ENCODE measurements at places on chromosomes 5 and 9.

DNA sequence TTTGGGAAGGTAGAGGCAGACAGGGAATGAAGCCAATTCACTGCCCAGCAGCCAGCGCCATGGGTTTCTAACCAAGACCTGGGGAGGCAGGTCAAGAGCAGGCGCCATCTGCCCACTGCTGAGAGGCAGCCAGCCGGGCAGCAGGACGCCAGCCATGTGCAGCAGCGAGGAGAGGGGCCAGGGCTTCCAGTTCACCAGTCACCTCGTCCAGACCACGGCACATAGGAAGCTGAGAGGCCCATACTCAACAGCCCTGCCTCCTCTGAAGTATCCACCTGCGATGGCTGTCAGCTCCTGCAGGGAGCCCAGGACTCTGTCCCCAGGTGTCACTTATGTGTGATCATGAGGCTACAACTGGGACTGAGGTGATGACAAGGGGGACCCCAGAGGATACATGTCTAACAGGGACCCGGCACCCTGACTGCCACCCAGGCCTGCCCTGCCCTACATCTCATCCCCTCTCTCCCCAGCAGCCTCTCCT is 30.1 kb downstream of the IPPK start:
- DNase-seq, result no peak

DNA sequence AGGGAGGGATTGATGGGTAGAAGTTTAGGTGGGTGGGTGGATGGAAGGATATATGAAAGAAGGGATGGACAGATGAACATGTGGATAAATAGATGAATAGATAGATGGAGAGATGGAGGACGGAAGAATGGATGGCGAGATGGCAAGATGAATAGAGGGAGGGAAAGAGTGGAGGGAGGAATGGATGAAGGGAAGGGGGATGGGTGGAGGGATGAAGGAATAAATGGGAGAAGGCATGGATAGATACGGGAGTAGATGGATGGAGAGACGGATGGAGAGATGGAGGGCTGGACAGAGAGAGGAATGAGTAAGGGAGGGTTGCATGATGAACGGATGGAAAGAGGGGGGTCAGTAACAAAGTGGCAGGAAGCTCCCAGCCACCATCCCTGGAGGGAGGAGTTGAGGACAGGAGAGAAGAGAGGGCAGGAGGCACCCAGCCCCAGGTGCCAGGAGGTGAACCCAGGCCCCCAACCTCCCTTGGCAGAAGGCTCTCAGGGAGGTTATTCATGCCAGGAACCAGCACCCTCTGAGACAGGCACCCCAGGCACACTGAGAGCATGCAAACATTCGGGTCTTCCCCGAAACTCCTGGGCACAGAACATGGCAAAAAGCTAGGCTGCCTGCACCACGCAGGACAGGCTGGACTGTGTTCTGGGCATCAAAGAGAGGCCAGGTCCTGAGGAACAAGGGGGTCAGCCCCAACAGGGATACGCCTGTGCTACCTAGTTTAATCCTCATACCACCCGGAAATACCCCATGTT is 9.1 kb downstream of the SARDH start:
- no peak for DNase-seq

GRCh38 chr5:135878156-135878620 is 17.5 kb downstream of the IL9 start:
- no peak for DNase-seq

GRCh38 chr5:139396691-139397090 is 1.8 kb upstream of the PROB1 start:
- no peak for DNase-seq

GRCh38 chr9:33187519-33188218 is 20.5 kb upstream of the B4GALT1 start:
- DNase-seq, result no peak

All from hematopoietic multipotent progenitor cell treated with erythropoietin and hydrocortisone succinate and interleukin-3 and kit ligand, for 8 days (in vitro differentiated cells).